SJSA1 (cell line): ENCODE measurements at places on chromosomes 12 and 14.
A peak's percentile ranks its signal among the peaks of the same experiment; 100 is the strongest.

DNA sequence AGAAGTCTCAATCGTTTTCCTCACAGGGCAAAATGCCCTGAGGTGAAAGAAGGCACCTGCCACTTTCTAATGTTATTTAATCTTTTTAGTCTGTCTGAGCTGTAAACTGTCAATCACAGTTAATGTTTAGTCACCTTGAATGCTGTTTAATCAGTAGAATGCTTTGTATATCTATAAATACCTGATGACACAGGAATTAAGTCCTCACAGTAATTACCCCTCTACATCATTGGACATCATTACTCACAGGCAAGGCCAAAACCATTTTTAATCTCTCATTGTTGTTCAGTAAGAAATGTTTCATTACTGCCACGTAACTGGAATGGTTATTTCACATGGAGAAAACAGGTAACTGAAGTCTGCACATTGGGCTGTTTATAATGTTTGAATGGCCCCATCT lies 178.8 kb downstream of the EXOC5 start:
- DNase-seq = no peak

DNA sequence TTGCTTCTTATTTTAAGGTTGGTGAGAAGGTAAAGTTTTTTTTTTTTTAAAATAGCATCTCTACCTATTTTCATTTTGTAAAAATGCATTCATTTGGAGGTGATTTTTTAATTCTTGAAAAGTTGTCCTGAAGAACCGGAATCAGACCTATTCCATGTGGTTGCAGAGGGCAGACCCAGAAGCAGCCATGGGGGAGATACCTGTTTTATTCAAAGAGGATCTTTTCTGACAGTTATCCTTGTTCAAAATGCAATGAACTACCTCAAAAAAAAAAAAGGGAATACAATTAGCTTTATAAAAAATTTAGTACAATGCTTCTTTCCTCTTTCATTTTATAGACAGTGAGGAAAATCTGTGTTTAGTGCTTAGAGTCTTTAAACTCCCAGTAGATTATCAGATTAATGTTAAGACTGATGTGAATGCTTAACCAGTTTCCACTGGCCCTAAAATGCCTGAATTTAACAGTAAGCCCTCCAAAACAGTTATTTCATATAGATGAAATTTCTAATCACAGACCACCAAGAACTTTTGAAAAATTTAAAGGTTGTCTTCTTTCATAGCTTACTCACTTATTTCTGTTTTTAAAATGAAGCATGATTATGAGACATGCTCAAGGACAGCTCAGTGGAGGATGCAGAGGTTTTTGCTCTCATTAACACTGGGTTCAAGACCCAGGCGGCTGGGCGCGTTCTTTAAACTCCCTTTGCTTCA lies 8.6 kb upstream of the NEMF start:
- no peak for DNase-seq

DNA sequence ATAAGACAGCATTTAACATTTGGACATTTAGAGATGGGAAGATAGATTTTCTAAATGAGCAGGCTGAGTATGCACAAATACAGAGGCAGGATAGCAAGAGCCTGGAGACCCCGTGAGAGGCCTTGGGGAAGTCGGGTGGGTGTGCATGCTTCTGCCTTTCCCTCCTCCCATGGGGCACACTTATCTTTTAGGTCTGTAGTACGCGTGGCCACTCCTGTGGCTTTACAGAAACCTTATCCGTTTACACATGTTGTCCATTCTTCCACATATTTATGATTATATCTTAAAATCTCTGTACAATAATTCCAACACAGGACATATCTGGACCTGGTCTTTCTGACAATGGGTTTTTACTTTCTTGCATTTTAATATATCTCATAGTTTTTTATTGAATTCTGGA lies 33.6 kb downstream of the GYS2 start:
- DNase-seq = no peak

- DNase-seq = no peak
Measured at GRCh38 chr12:116113398-116114130, 163.9 kb downstream of the MED13L start.

DNA sequence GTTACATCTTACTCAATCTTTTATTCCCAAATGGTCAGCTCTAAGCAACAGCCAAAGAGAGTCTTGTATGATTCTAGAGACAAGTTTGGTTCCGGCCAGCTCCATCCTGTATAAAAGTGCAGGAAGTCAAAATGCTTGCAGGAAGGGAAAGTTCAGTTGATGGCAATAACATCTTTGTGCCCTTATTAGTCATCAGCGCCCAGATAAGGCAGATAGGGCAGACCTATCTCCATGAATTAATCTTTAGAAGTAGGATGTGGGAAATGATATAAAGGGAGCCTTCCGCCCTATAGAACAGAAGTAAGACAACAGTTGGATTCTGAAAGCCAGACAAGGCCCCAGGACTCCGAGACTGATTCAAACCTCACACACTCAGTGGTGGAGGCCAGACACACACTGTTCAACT lies 6.4 kb downstream of the GNS start:
- DNase-seq = no peak

DNA sequence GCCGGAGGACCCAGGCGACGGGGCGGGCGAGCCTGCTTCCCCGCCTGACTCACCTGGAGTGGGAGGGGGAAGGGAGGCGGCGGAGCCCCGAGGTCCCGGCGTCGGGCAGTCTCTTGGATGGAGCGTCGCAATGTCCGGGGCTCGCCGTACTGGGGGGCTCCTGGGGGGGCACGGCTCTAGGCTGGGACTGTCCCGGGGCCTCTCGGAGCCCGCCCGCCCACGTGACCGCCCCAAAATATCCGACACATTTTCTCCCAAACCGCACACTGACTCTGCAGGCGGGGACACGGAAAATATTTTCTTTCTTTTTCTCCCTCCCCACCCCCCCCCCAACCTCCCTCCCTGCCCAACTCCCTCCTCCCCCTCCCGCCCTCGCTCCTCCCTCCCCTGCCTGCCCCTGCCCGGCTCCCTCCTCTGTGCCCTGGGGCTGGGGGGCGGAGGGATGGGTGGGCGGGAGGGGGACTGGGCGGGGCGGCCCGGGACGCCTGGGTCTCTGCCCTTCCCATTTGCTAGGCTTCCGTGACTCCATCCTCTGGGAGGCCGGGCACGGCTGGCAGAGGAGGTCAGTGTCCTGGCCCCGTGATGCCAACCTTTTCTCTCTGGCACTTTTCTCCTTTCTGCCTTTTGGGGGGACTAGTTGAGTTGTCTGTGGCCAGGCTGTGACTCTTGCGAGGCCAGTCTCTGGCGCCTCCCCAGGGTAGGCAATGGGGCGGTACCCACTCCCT lies at the start of gene RARG:
Gene RARG, minus strand, starts transcription at position 289 of the 725 bp plus-strand sequence. CDS start 4,664 bp downstream, outside the sequence.
- DNase-seq = peak; percentile 76

DNA sequence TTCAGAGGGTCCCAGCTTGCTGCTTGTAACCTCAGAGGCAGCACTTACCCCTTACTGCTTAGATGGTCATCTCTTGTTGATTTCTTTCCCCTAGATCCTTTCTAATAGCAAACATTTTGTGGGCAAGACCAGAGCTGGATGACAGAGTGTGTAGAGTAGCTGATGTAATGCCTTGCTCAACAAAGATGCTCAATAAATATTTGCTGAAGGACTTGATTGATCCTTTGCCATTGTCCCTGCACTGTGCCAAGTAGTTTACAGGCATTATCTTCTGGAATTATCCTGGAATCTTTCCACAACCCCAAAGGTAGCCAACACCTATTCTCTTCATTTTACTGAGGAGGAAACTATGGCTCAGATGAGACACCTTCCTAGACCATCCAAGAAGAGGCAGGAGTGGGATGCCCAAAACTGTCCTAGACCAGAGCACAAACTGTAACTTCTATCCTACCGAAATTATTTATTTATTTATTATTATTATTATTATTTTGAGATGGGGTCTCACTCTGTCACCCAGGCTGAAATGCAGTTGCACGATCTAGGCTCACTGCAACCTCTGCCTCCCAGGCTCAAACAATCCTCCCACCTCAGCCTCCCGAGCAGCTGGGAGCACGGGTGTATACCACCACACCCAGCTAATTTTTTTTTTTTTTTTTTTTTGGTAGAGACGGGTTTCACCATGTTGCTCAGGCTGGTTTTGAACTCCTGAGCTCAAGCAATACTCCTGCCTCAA lies 1.4 kb downstream of the MMAB start:
- DNase-seq = no peak

GRCh38 chr12:118175823-118176447 lies 40.0 kb downstream of the PEBP1 start:
- no peak for DNase-seq

GRCh38 chr12:25362646-25363045 lies 111.9 kb upstream of the KRAS start:
- DNase-seq = no peak

- DNase-seq = peak; percentile 92
Measured at GRCh38 chr12:108604208-108604941, 6.5 kb upstream of the TMEM119 start.
